ENCODE measurements at places on chromosomes 12 and 14.

DNA sequence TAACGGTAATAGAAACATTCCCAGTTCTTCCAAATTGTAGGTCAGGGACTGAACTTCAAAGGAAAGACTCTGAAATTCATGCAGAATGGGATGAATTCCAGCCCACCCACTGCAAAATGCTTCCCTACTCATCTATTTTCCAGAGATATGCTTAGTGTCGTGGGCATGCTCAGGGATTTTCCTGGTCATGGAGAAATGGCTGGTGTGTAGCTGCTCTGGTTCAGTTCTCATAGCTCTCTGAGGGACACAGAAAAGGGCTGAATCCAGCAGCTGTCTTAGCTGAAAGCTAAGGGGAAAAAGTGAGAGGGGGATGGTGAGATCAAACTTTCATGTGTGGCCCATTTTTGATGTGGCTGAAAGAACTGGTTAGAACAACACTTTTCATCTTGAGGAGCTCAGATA lies 72.9 kb upstream of the KRAS start:
- DNase-seq, result no peak

DNA sequence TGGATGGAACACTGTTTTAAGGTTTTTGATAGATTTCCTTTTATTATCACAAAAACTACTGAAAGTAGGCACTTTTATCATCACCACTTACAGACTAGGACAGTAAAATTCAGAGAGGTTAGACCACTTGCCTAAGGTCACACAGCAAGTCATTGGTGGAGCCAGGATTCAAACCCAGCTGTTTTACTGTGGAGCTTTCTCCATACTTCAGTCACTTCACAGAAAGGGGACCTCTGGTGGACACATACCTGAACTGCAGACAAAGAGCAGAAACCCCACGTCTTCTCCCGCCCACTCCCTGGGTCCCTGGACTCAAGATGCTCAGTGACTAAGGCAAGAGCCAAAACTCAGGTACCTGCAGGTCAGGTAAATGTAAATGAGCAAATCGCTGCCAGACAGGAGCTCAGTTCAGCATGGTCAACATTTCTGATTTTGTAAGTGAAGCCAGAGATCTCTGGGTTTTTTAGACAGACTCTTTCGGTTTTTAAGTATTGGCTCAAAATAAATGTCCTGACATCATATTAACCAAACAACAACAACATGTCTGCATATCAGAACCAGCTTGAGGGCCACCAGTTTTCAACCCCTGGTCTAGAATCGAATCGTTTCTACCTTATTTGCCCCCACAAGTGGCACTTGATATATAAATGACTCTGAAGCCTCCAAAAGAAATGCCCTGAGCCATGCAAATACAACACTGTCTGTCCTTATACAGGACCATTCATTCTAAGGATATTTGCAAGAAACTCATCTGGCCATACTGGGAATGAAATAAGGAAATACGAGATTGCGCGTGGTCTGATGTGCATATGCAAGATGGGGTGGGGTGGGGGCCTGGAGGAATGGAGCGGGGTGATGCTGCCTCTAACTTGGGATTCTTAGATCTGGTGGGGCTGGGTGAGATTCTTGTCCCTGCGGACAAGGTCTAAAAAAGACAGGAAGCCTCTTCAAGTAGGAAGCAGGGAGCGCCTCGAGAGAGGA lies 110.9 kb downstream of the KSR2 start:
- peak; percentile 67 for DNase-seq

GRCh38 chr12:54228471-54228870 lies 39.7 kb upstream of the SMUG1 start:
- DNase-seq, result peak; percentile 32

- DNase-seq, result no peak
These were observed 134.1 kb downstream of the GPHN start for GRCh38 chr14:66641861-66642635.

DNA sequence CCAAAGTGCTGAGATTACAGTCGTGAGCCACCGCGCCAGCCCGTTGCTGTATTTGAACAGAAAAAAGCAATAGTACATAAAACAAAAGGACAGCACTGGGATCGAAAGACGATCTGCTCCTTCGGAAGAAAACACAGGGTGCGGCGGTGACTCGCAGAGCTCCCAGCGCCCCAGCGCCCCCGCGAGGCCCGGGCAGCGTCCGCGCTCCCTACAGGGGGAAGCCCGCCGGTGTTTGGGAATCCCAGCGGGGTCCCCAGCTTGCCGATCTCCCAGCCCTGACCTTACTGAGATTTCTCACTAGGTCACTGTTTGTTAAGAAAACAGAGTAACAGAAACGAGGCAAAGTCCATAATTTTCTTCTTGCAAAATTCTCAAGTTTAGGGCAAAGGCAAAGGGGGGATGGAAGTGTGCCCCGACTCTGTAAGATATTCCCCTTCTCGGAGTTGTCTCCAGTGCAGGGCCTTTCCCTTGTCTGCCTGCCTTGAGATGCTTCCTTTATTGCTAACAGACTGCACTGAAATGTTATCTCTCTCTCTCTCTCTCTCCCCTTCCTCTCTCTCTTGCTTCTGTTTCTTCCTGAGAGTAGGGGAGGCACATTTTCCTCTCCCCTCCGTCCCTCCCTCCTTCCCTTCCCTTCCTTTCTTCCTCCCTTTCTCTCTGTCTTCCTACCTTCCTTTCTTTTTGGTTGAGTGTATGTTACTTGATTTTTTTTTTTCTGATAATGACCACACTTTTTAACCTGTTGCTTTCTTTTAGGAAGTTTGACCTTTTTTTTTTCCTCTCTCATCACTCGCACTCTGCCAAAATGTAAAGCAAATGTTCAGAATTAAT lies 91.9 kb downstream of the TMEM30B start:
- peak; percentile 80 for DNase-seq

DNA sequence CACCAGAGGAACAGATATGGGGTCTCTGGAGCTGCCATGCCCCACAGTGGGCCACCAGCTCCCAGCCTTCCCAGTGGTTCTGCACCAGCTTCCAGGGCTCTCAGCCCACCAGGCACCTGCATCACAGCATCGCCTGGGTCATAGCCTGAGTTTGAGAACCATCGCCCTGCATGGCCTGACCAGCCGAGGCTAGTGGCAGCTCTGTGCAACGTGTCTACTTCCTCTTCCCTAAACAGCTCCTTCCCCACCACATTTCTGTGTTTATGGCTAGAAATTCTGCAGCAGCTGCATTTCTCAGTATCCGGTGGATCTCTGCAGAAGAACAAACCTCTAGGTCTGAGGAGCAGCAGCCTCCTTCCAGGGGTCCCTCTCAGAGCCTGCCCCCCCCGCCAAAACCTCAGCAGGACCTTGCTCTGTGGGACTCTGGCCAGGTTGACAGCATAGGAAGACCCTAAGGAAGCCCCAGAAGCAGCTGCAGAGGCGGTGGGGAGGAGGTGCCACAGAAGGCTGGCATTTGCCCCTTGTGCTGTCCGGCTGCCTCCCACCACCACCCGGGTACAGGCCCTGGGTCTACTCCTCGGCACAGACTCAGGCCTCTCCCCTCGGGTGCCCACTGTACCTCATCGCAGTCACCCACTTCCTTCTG lies 47.7 kb downstream of the PSMA6 start:
- peak; percentile 92 for DNase-seq

GRCh38 chr12:33476058-33476457 lies 36.4 kb upstream of the SYT10 start:
- no peak for DNase-seq

DNA sequence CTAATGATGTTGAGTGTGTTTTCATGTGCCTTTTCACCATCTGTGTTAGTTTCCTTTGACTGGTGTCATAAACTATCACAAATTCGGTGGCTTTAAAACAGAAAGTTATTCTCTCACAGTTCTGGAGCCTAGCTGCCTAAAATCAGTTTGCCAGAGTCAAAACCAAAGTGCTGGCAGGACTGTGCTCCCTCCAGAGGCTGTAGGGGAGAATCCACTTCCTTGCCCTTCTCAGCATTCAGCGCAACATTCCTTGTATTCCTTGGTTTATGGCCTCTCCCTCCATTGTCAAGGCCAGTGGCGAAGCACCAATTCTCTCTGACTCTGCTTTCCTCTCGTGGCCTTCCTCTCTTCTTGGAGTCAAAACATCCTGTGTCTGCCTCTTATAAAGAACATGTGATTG lies 174.2 kb upstream of the PDE3A start:
- no peak for DNase-seq

DNA sequence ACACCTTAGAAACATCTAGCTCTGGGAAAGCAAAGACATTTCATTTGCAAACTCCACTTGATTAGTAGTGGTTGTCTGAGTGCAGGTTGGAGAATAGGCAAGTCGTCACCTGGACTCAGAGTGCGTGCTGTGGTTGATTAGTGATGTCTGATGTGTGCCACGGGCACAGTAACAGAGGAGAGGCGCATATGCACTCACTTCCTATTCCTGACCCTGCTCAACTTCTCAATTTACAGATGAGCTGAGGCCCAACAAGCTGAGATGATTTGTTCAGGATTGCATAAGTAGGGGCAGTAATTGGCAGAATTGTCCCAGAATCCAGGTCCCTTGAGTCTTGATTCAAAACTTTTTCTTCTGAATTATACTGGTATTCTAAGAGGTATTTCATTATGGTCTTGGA lies 44.9 kb downstream of the ADCK1 start:
- peak; percentile 63 for DNase-seq

DNA sequence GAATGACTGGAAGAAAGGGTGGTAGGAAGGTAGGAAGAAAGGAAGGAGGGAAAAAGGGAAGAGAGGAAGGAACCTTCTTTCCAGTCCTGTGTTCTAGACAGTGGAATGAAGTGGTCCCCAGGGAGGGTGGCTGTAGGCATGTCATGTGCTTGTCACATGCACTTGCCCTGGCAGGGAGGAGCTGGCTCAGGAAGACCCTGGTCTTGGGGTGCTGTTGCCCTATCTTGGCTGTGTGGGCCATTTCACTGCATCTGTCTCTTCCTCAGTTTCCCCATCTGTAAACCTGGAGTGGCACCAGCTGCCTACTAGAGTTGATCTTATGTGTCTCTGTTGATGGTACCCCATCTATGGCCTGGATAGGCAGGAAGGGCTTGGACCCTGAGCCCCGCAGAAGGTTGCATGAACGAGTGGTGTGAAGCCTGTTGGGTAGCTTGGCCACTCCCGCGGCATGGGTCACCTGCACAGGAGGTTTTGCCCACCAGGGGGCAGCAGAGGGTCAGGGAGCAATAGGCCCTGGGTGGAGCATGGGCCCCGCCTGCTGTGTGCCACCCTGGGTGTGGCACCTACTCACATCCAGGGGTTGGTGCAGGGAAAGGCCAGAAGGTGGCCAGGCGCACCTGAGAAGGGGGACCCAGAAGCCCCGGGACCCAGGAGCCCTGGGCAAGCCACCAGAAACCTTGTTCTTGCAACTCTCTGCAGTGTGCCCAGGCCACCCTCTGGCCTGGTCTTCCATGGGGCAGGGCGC lies 25.1 kb downstream of the MEG3 start:
- peak; percentile 80 for DNase-seq

GRCh38 chr12:124517260-124518050 lies 50.0 kb downstream of the NCOR2 start:
- no peak for DNase-seq

DNA sequence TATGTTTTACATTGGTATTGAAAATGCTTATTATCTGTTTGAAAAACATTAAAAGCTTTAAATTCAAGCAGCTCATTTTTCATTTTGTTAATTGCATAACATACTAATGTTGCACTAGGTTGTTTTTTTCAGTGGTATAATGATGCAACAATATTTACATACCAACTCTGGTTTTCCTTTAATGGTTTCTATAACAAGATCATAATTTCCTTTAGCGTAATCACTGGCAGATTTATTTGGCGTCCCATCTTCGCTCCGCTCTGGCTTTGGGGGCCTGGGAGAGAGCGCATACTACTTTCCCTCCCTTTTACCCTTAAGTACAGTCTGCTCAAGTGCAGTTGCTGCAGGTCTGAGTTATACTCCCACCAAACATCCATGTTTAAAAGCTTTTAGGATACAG lies 574.1 kb downstream of the PRKD1 start:
- no peak for DNase-seq

DNA sequence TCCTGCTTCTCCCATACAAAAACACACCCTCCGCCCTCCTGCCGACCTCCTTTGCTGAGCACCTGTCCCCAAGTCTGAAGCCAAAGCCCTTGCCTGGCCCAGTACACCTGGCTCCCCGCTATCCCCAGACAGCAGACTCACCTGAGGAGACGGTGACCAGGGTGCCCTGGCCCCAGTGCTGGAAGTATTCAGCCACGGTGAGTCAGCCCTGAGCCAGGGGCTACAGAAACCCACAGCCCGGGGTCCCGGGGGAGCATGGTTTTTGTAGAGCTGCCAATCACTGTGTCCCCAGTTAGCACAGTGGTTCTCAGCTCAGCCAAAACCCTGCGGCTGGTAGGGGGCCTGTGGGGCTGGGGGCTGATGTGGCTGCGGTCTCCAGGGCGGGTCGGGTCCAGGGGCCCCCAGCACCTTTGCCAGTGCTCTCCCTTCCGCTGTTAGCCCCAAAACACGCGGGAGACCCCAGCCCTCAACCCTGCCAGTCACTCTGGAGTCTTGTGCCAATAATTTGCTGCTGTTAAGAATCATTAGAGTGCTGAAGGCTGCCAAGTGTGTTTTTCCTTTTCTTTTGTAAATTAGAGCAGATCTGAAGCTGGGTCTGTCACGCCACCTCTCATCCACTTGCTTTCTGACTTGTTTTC lies 339.0 kb downstream of the TMEM121 start:
- DNase-seq, result no peak

GRCh38 chr14:62952226-62952625 lies 93.0 kb downstream of the KCNH5 start:
- no peak for DNase-seq

- DNase-seq, result no peak
These were observed 123.5 kb upstream of the NOS1 start for GRCh38 chr12:117484901-117485300.

DNA sequence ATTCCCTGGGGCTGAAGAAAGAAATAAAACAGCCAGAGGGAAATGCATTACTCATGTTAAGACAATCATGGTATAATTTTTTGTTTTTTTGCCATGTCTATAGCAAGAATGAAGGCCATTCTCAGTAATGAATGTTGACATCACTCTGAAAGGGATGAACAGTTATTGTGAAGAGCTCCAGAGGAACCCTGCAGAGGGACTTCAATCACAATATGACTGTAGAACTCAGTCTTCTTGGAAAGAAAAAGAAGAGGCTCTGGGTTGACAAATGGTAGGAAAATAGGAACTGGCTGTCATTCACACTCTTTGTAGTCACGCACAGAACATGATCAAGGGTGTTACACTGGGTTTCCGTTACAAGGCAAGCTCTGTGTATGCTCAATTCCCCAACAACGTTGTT lies 73.8 kb upstream of the DACT1 start:
- DNase-seq, result no peak

- peak; percentile 67 for DNase-seq
These were observed 620 bp downstream of the YBX3 start for GRCh38 chr12:10722502-10722904.

- peak; percentile 87 for DNase-seq
These were observed 138.0 kb downstream of the ASCL4 start for GRCh38 chr12:107912421-107913004.

GRCh38 chr12:121673013-121673511 lies 3.6 kb upstream of the MORN3 start:
- no peak for DNase-seq

- peak; percentile 29 for DNase-seq
These were observed 83.7 kb downstream of the ST8SIA1 start for GRCh38 chr12:22250762-22251161.

GRCh38 chr12:58883576-58884334 lies 36.5 kb downstream of the LRIG3 start:
- DNase-seq, result no peak
